ENCODE measurements at places on chromosomes 3 and 15. TPM values are rescaled to one million over a fixed set of nuclear protein-coding genes. Genes with fewer than 3 reads are reported as not detected.

- no peak for DNase-seq
Observed at GRCh38 chr15:69604072-69604411, 151.4 kb downstream of the RPLP1 start.

DNA sequence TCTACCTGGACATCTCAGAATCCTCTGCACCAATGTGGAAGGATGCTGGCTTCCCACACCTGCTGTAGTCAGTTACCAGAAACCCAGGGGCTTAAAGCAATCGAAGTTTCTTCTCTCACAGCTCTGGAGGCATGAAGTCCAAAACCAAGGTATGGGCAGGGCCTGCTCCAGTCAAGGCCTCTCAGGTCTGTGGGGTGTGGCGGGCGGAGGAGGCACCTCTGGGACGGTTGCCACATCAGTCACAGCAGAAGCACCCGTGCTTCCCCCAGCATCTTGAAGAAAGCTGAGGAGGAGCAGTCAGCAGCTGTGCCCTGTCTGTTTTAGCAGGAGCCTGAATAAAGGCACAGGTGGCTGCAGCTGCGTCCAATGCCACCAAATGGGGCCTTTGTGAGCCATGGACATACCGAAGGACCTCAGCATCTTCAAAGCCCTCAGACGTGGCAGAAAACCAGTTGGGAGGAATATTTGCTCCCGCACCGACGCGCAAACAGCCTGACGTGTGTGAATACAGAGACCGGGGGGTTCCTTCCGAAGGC, 68.9 kb downstream of the TFRC start:
- DNase-seq: no peak

GRCh38 chr3:33717616-33717865, 513 bp downstream of the CLASP2 start:
- DNase-seq: no peak

DNA sequence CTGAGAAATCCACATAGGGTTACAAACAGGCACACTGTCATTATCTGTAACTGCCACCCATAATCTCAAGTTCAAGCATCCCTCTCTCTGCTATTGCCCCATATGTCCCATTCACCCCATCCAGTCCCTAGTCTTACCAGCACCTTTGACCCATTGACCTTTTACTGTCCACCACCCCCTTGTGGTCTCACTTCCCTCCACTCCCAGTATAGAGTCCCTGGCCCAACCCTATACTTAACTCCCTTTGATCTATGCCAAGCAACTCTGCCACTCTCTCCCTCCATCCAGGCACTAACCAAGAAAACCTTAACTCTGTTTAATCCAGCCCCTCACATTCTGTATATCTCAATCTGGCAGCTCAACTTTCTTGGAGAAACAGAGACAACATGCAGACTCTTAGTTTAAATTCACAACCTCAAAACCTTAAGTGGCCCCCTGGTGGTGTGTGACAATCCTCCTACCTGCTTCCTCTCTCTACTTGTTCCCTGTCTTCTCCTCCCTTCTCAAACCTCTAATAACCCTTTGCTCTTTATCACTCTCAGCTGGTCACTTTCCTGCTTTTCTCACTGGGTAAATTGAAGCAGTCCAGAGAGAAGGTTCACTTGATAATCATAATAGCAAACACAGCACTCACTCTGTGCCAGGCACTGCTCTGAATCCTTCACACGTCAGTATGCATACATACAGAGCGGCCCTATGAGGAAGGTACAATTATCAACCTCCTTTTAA, 162.7 kb downstream of the STT3B start:
- DNase-seq: no peak

- no peak for DNase-seq
Observed at GRCh38 chr3:155737844-155738460, 6.9 kb downstream of the PLCH1 start.

DNA sequence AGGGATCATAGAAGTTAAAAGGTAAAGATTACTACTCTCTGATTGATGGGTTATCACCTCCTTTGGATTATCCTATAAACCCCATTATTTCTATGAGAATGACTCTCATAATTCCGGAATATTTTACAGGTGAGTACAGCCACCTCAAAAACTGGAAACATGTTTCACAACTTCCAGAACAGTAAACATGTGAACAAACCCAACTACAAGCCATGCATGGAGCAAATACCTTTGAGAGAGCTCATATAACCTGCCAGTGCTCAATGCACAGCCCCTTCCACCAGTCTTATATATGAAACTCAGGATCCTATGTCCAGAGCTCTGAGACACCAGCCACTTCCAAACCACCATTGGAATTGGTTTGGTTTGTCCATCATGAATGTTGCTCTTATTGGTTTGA, 208.0 kb downstream of the MECOM start:
- DNase-seq: no peak

SLC28A2 gene
- 0.45 TPM for polyA plus RNA-seq

Measured in right renal pelvis (tissue), 4 donors.